ENCODE measurements at places on chromosomes 2 and 18. TPM values are rescaled to one million over a fixed set of nuclear protein-coding genes. Genes with fewer than 3 reads are reported as not detected.
A peak's percentile ranks its signal among the peaks of the same experiment; 100 is the strongest.

DNA sequence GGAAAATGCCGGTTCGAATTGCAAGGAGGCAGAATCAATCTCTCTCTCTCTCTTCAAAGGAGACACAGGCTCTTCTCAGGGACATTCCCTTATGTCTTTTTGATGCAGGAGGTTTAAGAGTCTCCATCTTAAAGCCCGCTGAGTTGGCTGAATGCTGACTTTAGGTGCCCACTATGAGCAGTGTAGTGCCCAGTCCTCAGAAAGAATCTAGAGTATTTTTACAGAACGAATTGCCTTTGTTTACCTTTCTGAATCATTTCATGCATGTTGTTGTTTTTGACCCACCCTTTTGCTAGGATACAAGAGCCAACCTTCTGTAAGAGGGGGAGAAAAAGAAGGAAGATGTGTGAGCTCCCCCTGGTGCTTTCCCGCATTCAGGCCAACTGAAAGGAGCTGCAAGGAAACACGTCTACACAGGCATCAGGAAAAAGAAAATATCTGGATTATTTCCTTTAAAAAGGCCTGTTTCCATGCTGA lies 193.5 kb upstream of the TCF4 start:
- H3K4me3 ChIP-seq, result no peak overlapping the region
- H3K4me1 ChIP-seq, result no peaks in the 10 kb centered on the region
- peak overlapping the region; percentile 94 for H3K27ac ChIP-seq
- no peaks in the 10 kb centered on the region for H3K36me3 ChIP-seq

DNA sequence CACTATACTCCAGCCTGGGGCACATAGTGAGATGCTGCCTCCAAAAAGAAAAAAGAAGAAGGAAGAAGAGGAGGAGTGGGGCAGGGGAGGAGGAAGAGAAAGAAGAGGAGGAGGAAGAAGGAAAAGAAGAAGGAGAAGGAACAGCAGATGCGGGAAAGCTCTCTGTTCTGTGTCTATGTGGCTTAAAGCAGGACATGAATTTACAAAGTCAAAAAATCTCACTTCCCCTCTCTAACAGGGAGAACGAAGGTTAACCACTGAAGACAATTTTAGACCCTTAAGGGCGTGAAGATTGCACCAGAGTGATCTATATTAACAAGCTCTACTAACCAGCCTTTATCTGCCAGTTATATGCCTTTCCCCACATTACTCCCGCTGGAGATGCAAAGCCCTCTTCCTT lies 258.9 kb downstream of the METTL4 start:
- no peaks in the 10 kb centered on the region for H3K27me3 ChIP-seq
- DNase-seq, result no peak
- H3K27ac ChIP-seq, result no peak overlapping the region
- no peaks in the 10 kb centered on the region for H3K4me1 ChIP-seq
- no peak overlapping the region for H3K4me3 ChIP-seq

DNA sequence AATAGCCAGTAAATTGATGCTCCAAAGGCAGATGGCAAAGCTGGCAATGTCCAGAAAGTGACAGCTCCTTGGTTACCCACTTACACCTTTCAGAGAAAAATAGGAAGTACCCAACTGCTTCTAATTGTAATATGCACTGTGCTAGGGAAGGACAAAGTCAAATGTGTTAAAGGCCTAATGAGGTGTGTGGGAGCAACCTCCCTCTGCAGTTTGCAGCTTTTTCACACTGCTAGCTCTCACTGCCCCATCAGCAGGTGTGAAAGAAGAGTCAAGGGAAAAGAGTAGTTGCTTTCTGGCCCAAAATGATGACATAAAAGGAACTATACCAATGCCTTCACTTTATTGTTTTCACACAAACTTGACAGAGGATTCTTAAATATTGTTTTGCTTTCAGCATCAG lies 284.1 kb upstream of the SETBP1 start:
- no peak overlapping the region for H3K27ac ChIP-seq
- no peaks in the 10 kb centered on the region for H3K4me1 ChIP-seq
- no peak for DNase-seq
- H3K36me3 ChIP-seq, result no peaks in the 10 kb centered on the region
- no peak overlapping the region for H3K4me3 ChIP-seq

The STARD6 gene
- total RNA-seq, result not detected

DNA sequence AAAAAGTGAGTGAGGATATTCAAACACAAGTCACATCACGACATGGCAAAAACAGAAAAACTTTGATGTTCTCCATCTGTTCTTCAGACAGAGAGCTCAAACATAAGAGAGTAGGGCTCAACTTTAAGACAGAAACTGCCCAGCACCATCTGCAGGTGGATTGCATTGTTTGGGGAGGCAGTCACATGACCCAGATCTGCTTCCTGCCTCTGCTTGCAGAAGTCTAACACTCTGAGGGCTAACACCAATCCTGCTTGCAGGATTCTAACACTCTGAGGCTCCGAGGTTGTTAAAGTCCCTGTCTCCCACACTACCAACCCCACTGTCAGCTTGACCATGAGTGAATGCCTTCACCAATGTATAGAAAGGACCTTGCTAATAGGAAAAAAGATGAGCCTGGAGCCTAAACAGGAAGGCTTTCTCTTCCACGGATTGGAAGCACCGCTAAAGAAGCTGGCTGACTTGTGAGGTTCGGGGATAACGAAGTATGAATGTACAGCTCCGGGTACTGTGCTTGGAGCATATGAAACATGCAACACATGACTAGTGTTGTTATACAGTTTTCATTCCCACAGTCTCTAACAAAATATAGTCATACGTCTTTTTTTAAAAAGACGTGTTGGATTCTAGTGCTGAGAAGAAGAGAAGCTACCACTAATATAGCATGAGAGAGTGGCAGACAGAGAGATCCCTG lies 176.6 kb upstream of the CREB1 start:
- no peak overlapping the region for H3K27ac ChIP-seq
- H3K4me3 ChIP-seq, result no peak overlapping the region
- no peaks in the 10 kb centered on the region for H3K27me3 ChIP-seq
- no peak for DNase-seq
- H3K36me3 ChIP-seq, result no peaks in the 10 kb centered on the region

DNA sequence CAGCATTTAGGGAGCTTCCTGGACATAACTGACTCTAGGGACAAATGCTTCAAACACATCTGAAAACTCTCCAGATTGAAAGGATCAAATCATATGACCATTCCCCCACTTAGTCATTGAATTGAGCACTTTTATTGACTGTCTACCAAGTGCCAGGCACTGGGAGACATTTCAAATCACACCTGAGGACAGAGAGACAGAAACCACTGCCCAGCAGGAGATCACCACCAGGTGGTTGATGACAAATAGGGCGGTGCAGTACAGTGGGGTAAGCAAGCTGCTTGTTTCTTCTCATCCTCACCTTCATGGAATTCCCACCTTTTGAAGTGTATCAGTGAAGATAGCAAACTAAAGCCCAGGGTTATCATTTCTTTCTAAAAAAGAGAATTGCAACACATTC lies 19.0 kb upstream of the CXCR4 start:
- no peaks in the 10 kb centered on the region for H3K4me1 ChIP-seq
- no peaks in the 10 kb centered on the region for H3K36me3 ChIP-seq
- DNase-seq, result no peak
- H3K27me3 ChIP-seq, result no peaks in the 10 kb centered on the region

- H3K4me3 ChIP-seq, result no peak overlapping the region
- DNase-seq, result no peak
- H3K27ac ChIP-seq, result no peak overlapping the region
- H3K4me1 ChIP-seq, result peaks cover 5% of the 10 kb centered on the region
- no peaks in the 10 kb centered on the region for H3K36me3 ChIP-seq
These were observed 420.0 kb downstream of the ZEB2 start for GRCh38 chr2:144099780-144100377.

DNA sequence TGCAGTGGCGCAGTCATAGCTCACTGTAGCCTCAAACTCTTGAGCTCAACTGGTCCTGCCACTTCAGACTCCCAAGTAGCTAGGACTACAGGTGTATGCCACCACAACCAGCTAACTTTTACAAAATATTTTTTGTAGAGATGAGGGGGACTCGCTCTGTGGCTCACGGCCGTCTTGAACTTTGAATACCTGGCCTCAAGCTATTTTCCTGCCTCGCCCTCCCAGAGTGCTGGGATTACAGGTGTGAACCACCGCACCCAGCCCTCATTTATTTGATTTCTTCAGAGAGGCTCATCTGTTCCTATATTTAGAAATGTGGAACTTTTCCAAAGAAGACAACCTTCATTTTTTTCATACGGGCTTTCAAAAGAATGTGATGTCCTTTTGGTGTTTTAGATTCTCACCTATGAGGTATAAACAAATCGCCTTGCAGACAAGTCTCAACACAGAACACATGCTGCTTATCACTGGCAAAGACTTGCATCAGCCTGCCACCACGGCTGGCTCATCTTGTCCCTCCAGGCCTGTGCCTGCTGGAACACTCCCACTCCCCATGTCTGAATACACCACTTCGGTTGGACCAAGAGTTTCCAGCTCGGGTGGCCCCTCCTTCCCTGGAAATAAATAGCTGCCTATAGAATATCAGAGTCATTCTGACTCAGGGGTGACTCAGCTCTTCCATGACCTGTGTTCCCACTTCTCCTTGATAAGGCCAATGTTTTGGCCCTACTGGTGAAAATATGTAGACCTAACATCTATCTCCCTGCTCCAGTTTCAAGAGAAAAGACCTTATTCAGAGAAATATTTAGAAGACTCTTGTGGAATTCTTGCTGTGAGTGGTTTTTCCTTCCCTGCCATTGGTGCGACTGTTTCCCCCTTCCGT lies 202.6 kb downstream of the TGIF1 start:
- H3K27me3 ChIP-seq, result no peaks in the 10 kb centered on the region
- H3K4me3 ChIP-seq, result no peak overlapping the region
- peak; percentile 27 for DNase-seq
- no peak overlapping the region for H3K27ac ChIP-seq
- no peaks in the 10 kb centered on the region for H3K4me1 ChIP-seq

The C2orf80 gene
- not detected for total RNA-seq

DNA sequence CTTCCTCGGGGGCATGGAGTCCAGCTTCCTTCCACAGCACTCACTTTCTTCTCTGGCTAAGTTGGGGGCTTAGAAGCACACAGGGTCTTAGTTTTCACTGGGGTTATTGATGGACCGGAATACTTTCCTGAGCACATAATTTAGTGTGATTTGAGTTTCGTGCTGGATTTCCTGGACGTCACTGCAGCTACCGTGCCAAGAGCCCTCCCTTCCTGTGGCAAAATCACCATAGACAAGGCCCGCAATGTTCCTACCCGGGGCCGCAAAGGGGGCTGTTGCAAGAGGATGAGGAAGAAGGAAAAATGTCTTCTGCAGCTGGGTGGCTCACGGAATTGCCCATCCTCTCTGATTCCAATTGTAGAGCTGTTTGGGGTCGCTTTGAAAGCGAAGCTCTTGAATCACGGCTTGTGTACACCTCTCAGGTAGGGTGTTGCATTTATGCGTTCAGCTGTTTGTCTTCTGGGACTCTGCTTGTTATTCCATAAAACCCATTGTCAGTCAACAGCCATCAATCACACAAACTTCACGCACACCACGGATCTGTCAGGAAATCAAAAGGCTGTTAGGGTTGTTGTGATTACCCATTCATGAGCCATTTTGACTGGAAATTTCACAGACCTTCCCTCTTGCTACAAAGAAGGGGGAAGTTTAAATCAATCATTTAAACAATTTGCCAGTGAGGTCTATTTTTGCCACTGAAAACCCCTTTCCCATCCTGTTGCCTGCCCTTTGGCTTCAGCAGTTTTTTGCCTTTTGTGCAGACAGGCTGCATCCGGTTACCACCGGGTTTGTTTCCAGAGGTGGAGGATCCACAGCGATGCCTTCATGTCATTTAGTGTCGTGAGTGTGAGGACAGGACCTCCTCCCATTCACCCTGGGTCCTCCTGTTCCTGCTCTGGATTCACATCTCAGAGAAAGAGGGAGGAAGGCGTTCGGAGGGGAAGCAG lies 36.0 kb downstream of the SMIM21 start:
- no peaks in the 10 kb centered on the region for H3K4me1 ChIP-seq
- DNase-seq, result no peak
- no peak overlapping the region for H3K4me3 ChIP-seq
- H3K27me3 ChIP-seq, result no peaks in the 10 kb centered on the region
- H3K27ac ChIP-seq, result no peak overlapping the region

GRCh38 chr2:201696151-201696659 lies 2.2 kb downstream of the MPP4 start:
- no peak overlapping the region for H3K27ac ChIP-seq
- peaks cover 2% of the 10 kb centered on the region for H3K4me1 ChIP-seq
- no peaks in the 10 kb centered on the region for H3K27me3 ChIP-seq
- no peak for DNase-seq
- peaks cover 12% of the 10 kb centered on the region for H3K36me3 ChIP-seq

GRCh38 chr2:147485210-147485851 lies 359.5 kb upstream of the ACVR2A start:
- DNase-seq, result no peak
- no peak overlapping the region for H3K4me3 ChIP-seq
- peaks cover 4% of the 10 kb centered on the region for H3K4me1 ChIP-seq
- H3K36me3 ChIP-seq, result no peaks in the 10 kb centered on the region

GRCh38 chr2:71879509-71880184 lies 268.0 kb downstream of the CYP26B1 start:
- H3K27ac ChIP-seq, result no peak overlapping the region
- no peaks in the 10 kb centered on the region for H3K36me3 ChIP-seq
- H3K4me3 ChIP-seq, result no peak overlapping the region
- H3K4me1 ChIP-seq, result peaks cover 27% of the 10 kb centered on the region
- DNase-seq, result no peak
- H3K27me3 ChIP-seq, result no peaks in the 10 kb centered on the region

The KIAA2012 gene
- total RNA-seq, result not detected

DNA sequence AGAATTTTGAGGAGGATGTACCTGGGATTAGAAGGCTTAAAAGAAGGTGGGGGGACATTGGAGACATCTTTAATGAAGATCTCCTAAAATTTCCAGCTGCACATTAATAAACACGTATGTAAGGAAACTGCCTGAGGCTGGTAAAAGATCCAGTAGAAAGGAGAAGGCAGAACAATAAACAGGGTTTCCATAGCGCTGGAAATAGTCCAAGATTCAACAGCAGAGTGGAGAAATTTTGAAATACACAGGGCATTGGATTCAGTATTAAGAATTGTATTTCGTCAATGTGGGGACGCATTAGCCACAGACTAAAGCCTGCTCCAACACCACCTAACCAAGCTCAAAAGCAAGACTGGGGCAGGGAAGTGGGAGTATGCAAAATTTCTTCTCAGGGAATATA lies 606.9 kb upstream of the NRXN1 start:
- H3K27me3 ChIP-seq, result no peaks in the 10 kb centered on the region
- H3K36me3 ChIP-seq, result no peaks in the 10 kb centered on the region
- no peak overlapping the region for H3K27ac ChIP-seq
- DNase-seq, result no peak
